ENCODE measurements at places on chromosomes 7 and 10.

- no peak for DNase-seq
Measured at GRCh38 chr7:19408706-19409220, 263.5 kb upstream of the FERD3L start.

- no peak for DNase-seq
Measured at GRCh38 chr10:68560186-68560942, at the start of gene TET1. Gene TET1 (plus strand): TSS chr10:68560337. CDS start chr10:68572339, 12,002 bp downstream.

DNA sequence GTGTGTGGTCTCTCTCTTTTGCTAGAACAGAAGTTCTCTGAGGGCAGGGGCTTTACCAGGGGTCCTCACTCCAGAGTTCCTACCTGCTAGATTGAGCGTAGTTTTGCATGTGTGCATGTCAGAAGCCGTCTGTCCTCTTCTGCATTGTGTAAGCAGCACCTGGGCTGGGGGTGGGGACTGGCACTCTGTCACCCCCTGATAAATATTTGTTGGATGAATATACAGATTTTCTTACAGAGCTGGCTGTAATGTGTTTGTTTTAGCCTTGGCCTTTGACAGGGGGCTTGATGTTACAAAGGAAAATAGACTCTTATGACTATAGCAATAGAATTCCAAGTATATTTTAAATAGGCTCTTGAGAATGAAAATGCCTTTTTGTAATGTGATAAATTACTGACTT, 46.6 kb downstream of the WDR37 start:
- DNase-seq, result no peak

- DNase-seq, result no peak
Measured at GRCh38 chr7:3733541-3734140, 432.6 kb downstream of the SDK1 start.

DNA sequence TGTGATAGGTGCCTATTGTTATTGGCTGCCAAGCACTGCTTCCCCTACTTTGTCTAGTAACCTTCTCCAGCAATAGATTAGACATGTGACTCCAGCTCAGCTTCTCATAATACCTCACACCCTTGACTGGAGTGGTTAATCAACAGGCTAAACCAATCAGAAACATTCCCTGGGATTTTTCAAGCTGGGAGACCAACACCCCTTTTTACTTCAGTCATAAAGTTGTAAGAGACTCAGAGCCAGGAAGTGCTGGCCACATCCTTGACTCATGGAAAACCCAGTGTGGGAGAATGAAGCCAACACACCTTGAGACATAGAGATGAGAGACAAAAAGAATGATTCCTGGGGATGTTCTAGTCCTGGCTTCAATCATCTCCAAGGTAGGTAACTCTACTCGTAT, 62.6 kb upstream of the HECTD2 start:
- DNase-seq, result no peak

DNA sequence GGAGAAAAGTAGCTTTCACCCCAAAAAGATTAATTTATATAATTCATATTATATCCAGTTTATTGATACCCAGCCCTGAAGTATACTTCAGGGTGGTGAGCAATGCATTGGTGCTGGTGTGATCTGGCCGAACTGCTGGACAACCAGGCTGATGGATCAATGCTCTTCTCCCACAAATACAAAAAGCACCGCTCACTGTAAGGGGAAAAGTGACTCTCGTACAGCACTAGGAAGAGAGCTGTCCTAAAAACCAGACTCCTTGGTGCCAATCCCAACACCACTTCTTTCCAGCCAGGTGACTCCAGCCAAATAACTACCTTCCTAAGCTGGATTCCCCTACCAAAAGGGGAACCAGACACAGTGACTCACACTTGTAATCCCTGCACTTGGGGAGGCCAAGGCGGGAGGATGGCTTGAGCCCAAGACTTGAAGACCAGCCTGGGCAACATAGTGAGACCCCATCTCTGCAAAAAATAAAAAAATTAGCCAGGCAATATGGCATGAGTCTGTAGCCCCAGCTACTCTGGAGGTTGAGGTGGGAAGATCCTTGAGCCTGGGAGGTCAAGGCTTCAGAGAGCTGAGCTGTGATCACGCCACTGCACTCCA, 13.1 kb upstream of the TNPO3 start:
- no peak for DNase-seq

- DNase-seq, result no peak
Measured at GRCh38 chr7:16657656-16658279, 11.8 kb downstream of the BZW2 start.

- no peak for DNase-seq
Measured at GRCh38 chr7:64890761-64891362, 12.2 kb upstream of the ZNF273 start.

- no peak for DNase-seq
Measured at GRCh38 chr10:122140941-122141623, 130.0 kb upstream of the BTBD16 start.

DNA sequence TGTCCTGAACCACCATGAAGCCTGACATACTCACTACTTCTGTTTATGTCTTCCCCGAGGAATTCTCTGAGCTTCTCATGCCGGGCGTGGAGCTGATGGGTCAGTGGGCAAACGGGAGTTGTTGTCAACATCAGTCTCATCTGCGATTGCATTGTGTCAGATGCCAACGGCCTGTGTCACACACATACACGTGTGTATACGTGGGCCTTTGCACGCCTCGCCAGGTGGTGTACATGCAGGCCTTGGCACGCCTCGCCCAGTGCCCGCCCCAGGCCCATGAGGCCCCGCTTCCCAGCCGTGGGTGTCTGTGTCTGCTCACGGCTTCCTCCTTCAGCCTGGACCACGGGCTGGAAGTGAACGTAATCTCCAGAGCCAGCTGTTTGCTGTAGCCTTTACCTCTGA, 7.5 kb upstream of the CSGALNACT2 start:
- no peak for DNase-seq

- no peak for DNase-seq
Measured at GRCh38 chr10:108545921-108546320, 1377.4 kb downstream of the XPNPEP1 start.

DNA sequence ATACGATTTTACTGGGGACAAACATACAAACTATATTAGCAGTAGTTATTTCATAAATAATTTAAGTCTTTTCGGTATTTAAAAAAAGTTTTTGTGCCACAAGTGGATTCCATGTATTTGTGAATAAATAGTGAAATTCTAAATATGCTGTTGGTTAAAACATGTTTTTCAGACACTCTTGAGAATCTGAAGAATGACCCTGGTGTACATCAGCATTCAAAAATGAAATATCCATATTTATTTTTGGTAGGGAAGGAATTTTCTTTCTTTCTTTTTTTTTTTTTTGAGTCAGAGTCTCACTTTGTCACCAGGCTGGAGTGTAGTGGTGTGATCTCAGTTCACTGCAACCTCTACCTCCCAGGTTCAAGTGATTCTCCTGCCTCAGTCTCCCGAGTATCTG, 136.1 kb upstream of the CDK6 start:
- DNase-seq, result no peak

DNA sequence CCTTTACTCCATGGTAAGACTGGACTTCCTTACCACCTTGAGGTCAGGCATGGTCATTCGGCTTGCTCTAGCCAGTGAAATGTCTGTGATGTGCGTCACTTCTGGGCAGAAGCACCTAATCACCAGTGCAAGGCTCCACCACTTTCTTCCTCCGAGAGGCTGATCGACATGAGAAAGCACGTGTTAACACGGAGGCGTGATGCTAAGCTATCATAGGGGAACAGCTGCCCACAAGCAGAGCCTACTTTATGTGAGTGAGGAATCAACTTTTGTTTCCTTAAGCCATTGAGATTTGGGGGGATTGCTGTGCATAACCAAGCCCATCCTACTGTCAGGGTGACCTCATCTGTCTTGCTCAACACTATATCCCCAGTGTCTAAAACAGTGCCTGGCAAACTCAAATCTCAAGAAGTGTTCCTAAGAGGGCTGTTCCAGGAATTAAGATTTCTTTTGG, 23.1 kb upstream of the SAR1A start:
- DNase-seq, result no peak

- DNase-seq, result peak; percentile 58
Measured at GRCh38 chr10:25080880-25081581, 64.6 kb downstream of the THNSL1 start.

DNA sequence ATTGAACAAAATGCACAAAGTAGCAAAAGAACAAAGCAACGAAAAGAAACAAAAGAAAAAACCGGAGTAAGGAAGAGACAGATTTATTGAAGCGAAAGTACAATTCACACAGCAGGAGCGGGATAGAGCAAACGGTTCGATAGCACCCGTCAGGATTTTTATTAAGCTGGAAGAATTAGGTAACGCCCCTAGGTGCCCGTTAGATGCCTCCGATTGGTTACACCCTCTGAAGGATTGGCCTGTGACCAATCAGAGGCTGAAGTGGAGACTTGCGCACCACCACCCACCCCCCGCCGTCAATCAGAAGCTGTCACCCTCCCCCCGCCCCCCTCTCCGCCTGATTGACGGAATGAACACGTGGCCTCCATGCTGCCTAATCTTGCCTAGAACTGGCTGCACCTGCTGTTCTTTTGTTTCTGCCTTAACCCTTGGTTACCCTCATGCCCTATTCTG, 16.8 kb downstream of the OCM2 start:
- DNase-seq, result peak; percentile 14

- no peak for DNase-seq
Measured at GRCh38 chr10:24962995-24963394, 10.6 kb upstream of the PRTFDC1 start.

- no peak for DNase-seq
Measured at GRCh38 chr7:1706721-1707613, 36.9 kb downstream of the ELFN1 start.

GRCh38 chr10:118802126-118802793, 47.5 kb upstream of the CACUL1 start:
- no peak for DNase-seq

All from NCI-H187 treated with DMSO at 0.1 percent for 48 hours (cell line).